Prostate gland (tissue), 2 donors: ENCODE measurements at places on chromosomes 7 and 10. TPM values are rescaled to one million over a fixed set of nuclear protein-coding genes. Genes with fewer than 3 reads are reported as not detected.

GRCh38 chr7:130878785-130879184 lies 144.8 kb upstream of the KLF14 start:
- H3K27me3 ChIP-seq = no peaks in the 10 kb centered on the region
- no peak overlapping the region for H3K27ac ChIP-seq
- H3K36me3 ChIP-seq = no peaks in the 10 kb centered on the region
- H3K4me1 ChIP-seq = no peaks in the 10 kb centered on the region
- no peak overlapping the region for H3K4me3 ChIP-seq

Gene SIRT1
- 22.0 TPM for total RNA-seq

GRCh38 chr7:73482746-73483145 lies 39.3 kb downstream of the BAZ1B start:
- H3K36me3 ChIP-seq = no peaks in the 10 kb centered on the region
- H3K4me3 ChIP-seq = no peak overlapping the region
- DNase-seq = no peak
- no peaks in the 10 kb centered on the region for H3K4me1 ChIP-seq
- no peak overlapping the region for H3K27ac ChIP-seq

DNA sequence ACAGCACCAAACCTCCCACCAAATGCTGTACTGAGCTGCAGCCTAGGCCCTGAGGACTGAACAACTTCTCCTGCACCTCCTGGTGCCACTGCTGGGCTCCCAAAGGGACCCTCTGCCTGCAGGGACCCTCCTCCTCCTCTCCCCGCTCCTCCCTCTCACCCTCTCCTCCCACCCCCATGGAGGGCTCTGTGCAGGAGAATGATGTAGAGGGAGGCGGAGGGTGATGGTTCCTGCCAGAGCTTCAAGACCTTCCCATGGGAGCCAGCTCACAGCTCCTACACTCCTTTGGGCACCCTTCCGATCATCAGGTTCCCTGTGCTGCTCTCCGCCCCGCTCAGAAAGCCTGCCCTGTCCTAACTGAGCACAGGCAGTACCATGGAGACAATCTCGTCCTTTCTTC lies 97.7 kb downstream of the PRKAG2 start:
- no peaks in the 10 kb centered on the region for H3K27me3 ChIP-seq
- no peak overlapping the region for H3K4me3 ChIP-seq
- H3K4me1 ChIP-seq = peaks cover 3% of the 10 kb centered on the region
- no peaks in the 10 kb centered on the region for H3K36me3 ChIP-seq
- H3K27ac ChIP-seq = no peak overlapping the region
- no peak for DNase-seq

- H3K4me1 ChIP-seq = no peaks in the 10 kb centered on the region
- no peak for DNase-seq
- H3K27me3 ChIP-seq = no peaks in the 10 kb centered on the region
These were observed 456.2 kb upstream of the NRP1 start for GRCh38 chr10:33790521-33791271.
